ENCODE measurements at places on chromosomes 2 and 18.
A peak's percentile ranks its signal among the peaks of the same experiment; 100 is the strongest.

DNA sequence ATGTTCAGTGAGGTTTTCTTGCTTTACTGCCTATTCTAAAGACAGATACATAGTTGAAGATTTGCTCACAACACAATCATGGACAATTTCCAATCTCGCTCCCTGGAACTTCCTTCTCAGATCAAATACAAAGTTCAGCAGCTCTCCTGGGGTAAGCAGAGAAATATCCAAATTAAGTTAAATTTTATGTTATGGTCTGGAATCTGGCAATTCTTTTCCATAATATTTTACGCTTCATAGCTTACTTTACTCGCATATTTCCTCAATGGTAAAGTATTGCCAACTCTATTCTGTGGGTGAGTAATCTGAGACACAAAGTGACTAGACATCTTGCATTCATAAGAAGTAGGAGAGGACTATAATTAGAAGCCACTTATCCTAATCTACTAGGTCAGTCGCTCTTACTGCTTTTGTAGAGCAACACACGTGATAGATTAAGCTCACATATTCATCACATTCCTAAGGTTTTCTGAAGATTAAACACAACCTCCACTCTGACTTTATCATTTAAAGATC is 529.4 kb downstream of the CCDC85A start:
- DNase-seq = no peak

GRCh38 chr18:48347756-48348326 is 61.3 kb downstream of the ZBTB7C start:
- DNase-seq = no peak

DNA sequence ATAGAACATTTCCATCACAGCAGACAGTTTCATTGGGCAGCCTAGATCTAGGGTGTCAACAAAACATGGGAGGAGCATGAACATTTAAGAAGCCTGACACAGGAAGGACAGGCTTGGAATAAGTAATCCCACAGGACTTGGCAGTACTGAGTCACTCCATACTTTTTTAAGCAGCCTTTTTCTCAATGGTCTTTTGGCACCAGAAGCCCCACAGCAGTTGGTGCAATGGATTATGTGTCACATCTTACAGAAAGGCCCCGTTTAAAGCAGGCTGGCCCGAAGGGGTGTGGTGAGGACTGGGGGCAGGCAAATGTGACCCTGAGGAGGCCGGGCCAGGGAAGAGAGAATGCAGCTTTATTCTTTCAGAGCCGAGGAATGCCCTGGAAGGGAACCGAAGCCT is 26.6 kb downstream of the SPTBN1 start:
- no peak for DNase-seq

DNA sequence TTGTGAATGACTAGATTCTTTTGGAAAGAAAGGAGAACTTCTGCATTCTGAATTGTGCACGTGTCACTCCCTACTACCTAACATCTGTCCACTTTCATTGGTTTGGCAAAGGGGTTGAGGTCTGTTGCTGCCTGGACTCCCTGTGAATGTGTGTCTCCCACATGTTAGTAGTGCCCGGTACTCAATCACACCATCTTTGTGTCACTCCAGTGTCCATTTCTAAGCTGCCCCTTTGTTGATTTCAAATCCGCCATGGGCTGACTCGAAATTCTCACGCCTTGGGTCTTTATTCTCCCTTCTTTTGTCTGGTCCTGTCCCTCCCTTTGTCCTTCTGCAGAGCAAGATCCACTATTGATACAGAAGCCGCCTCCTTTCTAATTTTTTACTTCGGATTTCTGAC is 7.5 kb downstream of the DPYSL5 start:
- DNase-seq = no peak

DNA sequence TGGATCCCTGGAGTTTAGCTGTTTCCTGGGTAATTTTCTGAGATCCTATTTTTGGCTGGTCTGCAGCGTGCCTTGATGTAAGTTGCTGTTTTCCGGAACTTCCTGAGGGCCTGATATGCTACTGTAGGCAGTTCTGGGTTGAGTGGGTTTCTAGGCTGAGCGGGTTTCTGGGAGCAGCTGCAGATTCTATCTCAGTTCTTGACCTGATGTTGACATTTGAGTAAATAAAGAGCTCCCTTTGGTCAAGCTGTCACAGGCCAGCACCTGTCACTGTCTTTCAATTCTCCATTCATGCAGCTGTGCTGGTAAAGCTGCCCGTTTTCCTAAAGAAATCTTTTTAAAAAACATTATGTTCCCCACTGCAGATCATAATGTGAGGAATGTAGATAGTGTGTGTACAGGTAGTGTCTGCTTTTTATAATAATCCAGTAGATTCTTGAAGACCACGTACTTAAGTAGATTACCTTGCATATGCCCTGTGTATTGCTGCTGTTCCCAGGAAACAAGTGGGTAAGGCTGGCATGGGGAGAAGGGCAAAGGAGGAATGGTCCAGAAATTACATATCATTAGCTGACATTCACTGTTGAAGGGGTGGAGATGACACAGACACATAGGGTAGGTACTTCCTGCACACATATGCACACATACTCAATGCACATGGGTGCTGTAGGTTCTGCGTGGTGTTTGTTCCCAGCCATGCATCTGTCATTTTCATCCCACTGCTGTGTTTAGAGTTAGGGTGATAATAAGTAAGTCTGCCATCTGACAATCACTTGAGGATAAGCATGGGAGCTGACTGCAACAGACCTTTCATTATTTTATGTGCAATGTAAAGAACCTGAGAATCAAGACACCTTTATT is 25.9 kb downstream of the CD28 start:
- DNase-seq = no peak

DNA sequence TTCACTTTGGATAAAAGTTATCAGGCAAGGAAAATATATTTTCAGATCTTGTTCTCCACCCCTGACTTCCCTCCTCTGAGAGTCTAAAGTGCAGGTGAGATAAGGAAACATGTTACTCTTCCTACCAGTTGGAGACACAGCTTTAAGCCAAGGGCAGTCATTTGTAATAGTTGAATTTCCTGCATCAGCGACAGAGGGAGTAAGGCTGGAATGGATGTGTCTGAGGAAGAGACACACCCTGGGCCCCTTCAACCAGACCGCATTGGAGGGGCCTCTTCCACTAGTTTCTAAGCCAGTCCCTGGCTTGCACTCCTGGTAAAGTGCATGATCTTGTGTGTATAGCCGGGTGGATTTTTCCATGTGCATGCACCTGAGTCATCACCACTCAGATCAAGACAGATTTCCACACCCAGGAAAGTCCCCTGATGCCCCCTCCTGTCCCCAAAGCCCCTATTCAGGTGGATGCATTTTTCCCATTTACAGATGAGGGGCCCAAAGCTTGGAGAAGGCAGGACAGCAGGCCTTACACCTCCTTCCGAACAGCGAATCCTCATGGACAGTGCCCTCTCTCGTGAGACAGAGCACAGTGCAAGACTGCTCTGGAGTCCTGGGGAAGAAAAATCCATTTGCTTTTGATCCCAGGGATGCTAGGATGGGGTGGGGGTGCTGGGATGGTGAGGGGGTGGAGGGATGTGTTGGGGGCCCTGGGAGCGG is 66.7 kb upstream of the SH3RF3 start:
- DNase-seq = no peak

DNA sequence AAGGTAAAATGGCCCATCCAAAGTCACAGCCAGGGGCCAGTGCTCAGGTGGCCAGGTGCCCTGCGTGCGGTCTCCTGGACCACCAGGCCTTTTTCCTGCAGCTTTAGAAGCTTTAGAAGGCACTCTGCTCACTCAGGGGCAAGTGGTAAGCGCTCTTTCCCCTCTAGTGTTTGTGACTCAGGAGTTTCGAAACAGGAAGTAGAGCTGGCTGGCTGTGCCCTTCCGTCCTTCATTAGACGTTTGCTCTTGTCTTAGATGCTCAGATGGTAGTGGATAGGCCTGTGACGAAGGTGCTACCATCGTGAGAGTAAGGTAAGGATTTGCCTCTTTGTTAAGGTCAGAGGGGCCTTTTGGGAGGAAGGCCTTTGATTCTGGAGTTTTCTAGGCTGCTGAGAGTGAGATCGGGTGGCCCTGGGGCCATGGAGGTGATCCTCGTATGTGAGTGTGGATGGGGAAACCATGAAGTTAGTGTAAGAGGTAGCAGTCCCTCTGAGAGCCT is at the start of gene CASP8:
TSS of gene CASP8 (plus strand) at position 235 of the 499 bp plus-strand sequence. CDS start 5,951 bp downstream, outside the sequence.
- no peak for DNase-seq

GRCh38 chr18:36378205-36378604 is 80.7 kb downstream of the FHOD3 start:
- no peak for DNase-seq

DNA sequence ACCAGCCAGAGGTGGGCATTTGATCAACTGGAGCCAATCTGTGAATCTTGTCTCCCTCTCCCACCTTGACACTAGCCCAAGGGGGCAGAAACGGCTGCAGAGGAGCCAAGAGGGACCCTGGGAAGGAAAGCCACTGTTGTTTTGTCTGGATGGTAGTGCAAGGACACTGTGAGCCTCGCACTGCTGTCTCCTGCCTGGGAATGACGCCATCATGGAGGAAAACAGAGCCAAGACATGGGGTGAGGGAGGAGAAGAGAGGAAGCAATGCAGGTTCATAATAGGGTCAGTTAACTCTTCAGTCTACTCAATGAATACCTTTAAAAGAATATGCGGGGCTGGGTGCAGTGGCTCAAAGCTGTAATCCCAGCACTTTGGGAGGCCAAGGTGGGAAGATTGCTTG is 231.1 kb upstream of the AGAP1 start:
- no peak for DNase-seq

DNA sequence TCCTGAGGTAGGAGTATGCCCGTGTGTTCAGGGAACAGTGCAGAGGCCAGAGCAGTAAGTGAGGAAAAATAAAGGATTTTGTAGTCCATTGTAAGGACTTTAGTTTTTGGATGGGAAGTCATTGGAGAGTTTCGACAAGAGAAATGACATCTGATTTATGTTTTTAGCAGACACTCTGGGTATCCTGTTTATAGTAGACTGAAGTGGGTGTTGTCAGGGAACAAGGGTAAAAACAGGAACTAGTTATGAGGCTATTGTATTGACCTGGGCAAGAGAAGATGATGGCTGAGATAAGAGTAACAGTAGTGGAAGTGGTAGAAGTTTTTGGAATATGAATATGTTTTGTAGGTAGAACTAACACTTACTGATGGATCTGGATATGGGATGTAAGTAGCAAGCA is 59.8 kb downstream of the GTF2A1L start:
- no peak for DNase-seq

- DNase-seq = no peak
Measured at GRCh38 chr2:229137066-229137465, 134.0 kb downstream of the PID1 start.

- no peak for DNase-seq
Measured at GRCh38 chr18:28112056-28112470, 64.9 kb downstream of the CDH2 start.

- DNase-seq = no peak
Measured at GRCh38 chr18:77711096-77711495, 461.4 kb downstream of the GALR1 start.

DNA sequence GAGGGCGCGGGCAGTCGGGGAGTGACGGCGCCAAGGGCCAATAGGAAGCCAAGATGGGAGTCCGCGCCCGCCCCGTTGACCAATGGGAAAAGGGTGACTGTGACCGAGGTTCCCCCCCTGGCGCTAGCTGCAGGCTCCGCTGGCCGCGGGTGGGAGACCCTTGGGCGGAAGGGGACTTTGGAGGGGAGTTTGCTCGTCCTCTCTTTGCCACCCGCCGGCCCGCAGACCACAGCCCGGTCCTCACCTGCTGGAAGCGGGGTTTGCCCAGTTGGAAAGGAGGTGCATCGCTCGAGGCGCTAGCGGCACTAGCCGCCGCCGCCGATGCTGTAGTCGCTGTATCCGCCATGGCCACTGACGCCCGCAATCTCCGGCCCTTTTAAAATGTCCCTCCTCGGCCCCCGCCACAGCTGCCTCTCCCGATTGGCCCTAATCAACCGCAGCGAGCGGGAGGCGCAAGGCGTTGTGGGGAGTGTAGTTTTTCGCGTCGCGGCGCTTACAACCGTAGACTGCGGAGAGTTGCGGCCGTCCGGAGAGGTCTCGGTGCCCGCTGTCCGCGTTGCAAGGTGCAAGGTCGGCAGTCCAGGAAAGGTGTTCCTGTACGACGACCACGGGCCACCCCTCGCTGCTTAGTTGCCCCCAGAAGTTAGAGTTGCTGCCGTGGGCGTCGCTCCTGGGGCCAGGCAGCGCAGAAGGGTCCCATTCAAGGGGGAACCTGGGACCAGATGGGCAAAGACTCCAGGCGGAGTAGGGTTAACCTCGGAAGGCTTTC is at the start of gene SFXN5:
TSS of gene SFXN5 (minus strand) at position 353 of the 769 bp plus-strand sequence. CDS start at position 346, 7 bp downstream.
- peak; percentile 99 for DNase-seq

DNA sequence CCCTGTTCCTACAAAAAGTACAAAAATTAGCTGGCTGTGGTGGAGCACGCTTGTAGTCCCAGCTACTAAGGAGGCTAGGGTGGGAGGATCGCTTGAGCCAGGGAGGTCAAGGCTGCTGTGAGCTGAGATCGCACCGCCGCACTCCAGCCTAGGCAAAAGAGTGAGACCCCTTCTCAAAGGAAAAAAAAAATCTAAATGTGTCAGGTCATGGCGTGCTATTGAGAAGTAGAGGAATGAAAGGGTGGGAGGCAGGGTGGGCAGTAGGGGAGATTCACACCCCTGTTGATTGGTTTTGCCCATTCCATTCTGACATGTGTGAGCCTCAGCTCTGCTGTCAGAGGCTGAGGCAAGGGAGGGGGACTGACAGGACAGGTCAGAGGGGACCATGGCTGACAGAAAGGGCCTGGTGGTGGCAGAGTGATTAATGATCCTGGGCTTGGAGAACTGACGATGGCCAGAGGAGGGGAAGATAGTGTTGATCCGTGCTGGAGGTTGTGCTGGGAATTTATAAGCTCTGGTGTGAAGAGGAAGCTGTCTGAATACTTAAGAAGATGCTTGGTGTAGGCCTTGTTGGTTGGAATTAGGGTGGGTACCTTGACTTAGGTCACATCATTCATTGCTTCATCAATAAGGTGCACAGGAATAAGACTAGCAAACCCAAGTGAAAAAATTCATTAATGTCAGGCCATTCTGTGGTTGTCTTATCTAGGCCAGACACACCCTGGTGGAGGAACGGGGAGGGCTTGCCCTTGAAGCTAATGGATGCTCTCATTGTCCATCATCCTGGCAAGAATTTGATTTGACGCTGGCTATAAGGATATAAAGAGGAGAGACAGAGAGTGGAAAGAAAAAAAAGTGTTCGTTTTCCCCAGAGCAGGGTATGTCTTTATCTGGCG is 19.1 kb upstream of the SMARCAL1 start:
- no peak for DNase-seq

- DNase-seq = no peak
Measured at GRCh38 chr2:209685963-209686362, 85.7 kb upstream of the UNC80 start.

GRCh38 chr2:122999258-122999657 is 1025.8 kb upstream of the CNTNAP5 start:
- no peak for DNase-seq

- DNase-seq = no peak
Measured at GRCh38 chr2:143692162-143692561, 562.9 kb downstream of the ARHGAP15 start.

Data from pancreas (tissue), 10 donors.